ENCODE measurements at places on chromosomes 13 and 19.
A peak's percentile ranks its signal among the peaks of the same experiment; 100 is the strongest.

DNA sequence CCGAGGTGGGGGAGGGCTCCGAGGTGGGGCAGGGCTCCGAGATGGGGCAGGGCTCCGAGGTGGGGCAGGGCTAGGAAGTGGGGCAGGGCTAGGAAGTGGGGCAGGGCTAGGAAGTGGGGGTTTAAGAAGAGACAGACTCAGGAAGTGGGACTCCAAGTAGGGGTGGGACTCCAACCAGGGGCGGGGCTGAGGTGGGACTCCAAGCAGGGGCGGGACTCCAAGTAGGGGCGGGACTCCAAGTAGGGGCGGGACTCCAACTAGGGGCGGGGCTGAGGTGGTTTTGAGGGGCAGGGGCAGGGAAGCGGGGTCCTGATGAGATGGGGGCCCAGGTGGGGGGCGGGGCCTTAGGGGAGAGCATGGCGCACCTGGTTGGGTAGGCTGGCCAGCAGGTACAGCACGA is 13.6 kb downstream of the CFD start:
- DNase-seq, result no peak

DNA sequence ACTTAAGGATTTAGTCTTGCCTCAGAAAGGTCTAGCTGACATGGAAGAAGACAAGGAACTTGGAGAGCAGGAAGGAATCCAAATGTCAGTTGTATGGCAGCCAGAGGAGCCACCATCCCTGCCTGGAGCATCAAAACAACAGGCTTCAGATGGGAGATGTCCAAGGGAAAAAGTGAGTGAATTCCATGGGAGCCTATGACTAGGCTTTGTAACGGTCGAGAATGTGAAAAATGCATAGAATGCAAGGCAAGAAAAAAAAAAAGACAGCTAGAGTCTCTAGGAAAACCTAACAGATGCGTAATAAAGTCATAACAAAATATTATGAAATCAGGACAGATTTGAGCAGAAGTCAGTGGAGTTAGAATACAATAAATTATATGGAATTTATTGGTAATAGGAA is 183.7 kb upstream of the LSM14A start:
- no peak for DNase-seq

DNA sequence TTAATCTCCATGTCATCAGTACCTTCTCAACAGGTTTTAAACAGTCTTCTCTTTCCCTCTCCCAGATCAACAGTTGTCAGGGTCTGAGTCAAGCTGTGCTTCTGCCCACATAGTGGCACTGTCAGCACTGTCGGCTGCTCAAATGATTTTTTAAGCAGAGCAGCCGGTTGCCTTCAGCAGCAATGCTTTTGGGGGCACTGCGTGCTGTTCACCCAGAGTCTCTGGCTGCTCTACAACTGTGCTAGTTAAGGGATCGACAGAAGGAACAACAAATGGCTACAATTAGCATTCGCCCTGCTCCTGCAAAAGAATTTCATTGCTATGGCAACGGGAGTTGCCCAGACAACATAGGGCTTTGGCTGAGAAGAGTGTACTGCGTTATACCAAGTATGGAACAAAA is 412.9 kb downstream of the DIAPH3 start:
- DNase-seq, result no peak

DNA sequence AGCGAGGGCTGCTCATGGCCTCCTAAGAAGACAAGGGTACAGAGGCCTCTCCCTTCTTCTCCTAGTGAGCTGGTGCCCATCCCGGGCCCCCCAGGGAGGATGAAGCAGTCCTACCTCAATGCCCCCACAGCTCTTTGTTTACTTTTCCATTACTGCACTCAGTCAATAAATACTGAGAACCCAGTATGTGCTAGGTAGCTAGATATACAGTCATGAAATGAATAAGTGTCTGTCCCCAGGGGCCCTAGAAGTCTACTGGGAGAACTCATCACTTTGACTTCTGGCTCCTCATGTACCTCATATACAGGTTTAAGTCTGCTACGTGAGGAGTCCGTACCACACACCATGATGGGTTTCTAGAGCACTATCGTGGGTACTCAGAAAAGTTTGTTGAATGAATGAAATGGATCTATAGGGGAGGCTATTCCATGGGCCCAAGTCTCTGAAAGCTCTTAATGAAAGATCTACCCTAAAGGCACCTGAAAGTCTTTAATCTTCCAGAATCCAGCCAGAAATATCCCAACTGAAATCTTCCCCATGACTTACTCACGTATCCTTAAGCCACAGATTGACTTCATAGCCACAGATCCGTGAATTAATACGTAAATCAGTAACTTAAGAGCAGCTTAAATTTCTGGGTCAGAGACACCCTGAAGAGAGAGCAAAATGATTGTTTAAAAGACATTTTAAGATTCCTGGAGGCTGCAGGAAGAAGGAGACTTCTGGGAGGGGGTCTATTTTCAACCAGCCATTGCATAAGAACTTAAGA is 51.6 kb upstream of the POMP start:
- DNase-seq, result no peak

- DNase-seq, result peak; percentile 62
Measured at GRCh38 chr13:30112602-30113435, 194.5 kb downstream of the KATNAL1 start.

DNA sequence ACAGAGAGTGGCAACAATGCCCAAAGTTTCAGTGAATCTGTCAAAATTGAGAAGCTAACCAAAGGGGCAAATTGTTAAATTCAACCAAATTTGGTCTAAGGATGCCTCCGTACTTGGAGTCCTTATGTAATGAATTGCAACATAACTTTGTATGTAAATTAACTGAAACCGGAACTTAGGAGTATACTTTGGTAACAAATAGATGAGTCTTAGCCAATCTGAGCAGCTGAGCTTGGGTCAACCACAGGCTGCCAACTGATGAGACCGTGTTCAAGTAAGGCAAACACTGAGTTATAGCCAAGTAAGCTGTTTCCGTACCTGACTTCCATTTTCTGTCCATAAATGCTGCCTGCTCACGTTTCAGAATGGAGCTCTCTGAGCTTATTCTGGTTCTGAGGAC is 5.3 kb downstream of the VWA8 start:
- no peak for DNase-seq

DNA sequence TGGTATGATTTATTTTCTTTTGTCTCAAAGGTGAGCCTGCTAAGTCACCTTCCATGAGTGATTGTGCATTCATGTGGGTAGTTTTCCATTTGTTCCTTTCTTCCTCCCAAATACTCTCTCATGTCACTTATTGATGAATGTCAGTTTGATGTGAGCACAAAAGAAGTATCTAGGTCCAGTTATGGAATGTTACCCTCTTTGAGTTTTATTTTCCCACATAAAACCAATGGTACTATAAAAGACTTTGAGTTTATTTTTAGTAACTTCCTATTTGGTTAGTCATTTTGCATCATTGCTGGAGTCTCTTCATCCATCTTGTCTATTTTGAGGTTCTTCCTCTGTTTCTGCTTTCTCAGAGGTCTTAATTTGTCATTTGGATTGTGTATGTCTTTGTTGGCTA is 321.3 kb downstream of the GPC6 start:
- no peak for DNase-seq

- DNase-seq, result no peak
Measured at GRCh38 chr13:49436890-49437289, 7.0 kb downstream of the CAB39L start.

DNA sequence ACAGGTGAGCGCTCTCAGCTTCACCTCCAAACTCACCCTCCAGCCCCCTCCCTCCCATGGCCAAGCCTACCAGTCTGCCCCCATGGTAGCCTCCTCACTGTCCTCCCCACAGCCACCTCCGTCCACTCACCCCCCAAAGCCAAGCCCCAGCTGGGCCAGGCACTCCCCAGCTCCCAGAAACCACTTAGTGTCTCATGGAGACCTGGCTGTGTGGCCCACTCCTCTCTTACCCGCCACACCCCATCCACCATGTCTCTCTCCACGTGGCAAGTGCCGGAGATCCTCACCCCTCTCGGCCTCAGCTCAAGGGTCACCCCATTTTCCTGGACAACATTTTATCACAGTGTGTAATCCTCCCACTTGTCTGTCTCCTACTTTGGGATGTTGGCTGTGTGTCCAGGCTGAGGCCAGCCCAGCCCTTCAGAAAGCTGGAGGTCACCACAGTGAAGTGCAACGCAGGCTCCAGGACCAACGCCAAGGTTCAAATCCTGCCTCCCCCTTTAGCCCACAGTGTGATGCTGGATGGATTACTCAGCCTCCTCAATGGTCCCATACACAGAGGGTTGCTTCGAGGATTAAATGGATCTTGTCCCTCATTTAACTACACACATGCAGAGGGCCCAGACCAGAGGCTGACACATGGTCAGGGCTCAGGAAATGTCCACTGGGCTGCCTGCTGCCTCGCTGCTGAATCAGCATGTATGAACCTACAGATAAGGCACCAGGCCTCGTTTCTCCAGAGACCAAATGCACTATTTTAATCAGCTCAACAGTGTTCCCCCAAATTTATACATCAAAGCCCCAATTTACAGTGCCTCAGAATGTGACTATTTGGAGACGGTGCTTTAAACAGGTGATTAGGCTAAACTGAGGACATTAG is 71.3 kb downstream of the CEBPG start:
- no peak for DNase-seq

Measured in Panc1 (cell line).